Osteocyte (in vitro differentiated cells): ENCODE measurements at places on chromosomes 2 and 18. TPM values are rescaled to one million over a fixed set of nuclear protein-coding genes. Genes with fewer than 3 reads are reported as not detected.

- no peaks in the 10 kb centered on the region for H3K36me3 ChIP-seq
- peaks cover 31% of the 10 kb centered on the region for H3K4me1 ChIP-seq
- DNase-seq = no peak
- H3K27me3 ChIP-seq = no peaks in the 10 kb centered on the region
- no peak overlapping the region for H3K27ac ChIP-seq
Observed at GRCh38 chr2:160144280-160144990, 55.6 kb downstream of the ITGB6 start.

The ETAA1 gene
- total RNA-seq = 16.2 and 17.0 TPM in 2 replicates

The OTOF gene
- not detected in 2 replicates for total RNA-seq

- H3K27me3 ChIP-seq = no peaks in the 10 kb centered on the region
- DNase-seq = no peak
- H3K4me3 ChIP-seq = no peak overlapping the region
- peak overlapping the region; percentile 68 for H3K27ac ChIP-seq
Observed at GRCh38 chr2:239278941-239279365, 121.9 kb downstream of the HDAC4 start.

DNA sequence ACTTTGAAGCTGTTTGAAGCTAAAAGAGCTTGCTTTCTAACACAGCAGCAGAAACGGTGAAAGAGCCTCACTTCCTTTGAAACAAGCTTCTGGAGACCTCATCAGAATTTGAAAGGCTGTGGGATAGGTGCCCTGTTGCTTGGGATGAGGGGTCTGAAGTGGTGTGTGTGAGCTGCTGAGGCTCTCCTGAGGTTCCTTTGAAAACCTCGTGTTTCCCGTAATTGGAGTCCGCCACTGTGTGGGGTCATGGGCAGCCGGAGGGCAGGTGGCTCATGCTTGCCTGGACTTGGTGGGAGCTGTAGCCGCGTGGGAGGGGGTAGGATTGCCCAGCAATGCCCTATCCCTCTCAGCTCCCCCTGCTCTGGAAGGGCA is 34.4 kb downstream of the CABLES1 start:
- peaks cover 21% of the 10 kb centered on the region for H3K4me1 ChIP-seq
- H3K4me3 ChIP-seq = no peak overlapping the region
- no peak for DNase-seq
- no peaks in the 10 kb centered on the region for H3K27me3 ChIP-seq

- no peak overlapping the region for H3K27ac ChIP-seq
- H3K4me3 ChIP-seq = no peak overlapping the region
- H3K4me1 ChIP-seq = peaks cover 32% of the 10 kb centered on the region
- H3K27me3 ChIP-seq = peaks cover 21% of the 10 kb centered on the region
Observed at GRCh38 chr18:45320724-45321123, 294.6 kb upstream of the SLC14A2 start.

DNA sequence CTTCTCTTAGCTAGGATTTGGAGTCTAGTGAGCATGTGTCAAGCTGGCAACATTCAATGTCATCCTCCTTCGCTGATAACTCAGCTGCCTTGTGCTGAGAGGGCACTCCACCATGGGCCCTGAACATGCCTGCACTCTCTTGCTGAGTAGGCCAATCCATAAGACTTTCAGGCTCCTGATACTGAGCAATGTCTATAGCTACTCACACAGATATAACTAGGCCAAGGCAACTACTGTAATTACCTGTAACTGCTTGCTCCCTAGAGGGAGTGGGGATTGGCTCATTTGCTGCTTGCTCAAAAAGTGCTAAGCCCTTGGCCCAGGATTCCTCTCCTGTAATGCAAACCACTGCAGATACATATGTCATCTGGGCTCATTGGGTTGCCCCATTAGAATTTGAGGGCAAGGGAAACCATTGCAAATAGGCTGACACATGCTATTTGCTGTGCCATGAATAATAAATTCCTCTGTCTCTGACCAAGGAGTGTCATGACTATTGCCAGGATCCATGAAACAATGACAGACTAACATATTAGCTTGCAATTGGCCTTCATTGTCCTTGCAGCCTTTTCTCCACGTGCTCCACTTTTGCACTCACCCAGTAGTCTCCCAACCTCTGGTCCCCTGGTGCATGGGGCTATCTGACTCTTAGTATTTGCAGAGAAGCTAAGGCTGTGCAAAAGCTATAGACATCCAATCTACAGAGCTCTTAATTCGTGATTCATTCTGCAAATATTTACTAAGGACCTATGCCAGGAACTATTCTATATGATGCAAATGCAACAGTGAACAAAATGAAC is 36.9 kb upstream of the BMPR2 start:
- peaks cover 19% of the 10 kb centered on the region for H3K4me1 ChIP-seq
- H3K36me3 ChIP-seq = no peaks in the 10 kb centered on the region
- no peak overlapping the region for H3K27ac ChIP-seq
- no peaks in the 10 kb centered on the region for H3K27me3 ChIP-seq
- H3K4me3 ChIP-seq = no peak overlapping the region

DNA sequence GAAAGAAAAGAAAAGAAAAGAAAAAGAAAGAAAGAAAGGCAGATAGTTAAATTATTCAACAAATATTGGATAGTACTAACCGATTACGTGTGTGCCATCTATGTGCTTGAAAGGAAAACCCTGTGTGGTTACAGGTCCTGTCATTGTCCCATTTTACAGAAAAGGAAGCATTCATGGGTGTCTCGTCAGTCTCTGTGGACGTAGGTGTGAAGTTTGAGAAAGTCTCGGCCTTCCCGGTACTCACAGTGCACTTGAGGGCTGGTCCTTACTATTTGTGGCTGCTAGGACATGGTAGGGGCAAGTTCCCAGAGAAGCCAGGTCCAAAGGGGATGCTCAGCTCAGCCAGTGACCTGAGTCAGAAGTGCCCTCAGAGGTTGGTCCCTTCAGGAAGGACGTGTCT is 19.3 kb downstream of the SH3YL1 start:
- peaks cover 58% of the 10 kb centered on the region for H3K36me3 ChIP-seq
- H3K4me3 ChIP-seq = no peak overlapping the region
- no peak for DNase-seq
- H3K4me1 ChIP-seq = peaks cover 7% of the 10 kb centered on the region
- H3K27ac ChIP-seq = no peak overlapping the region

GRCh38 chr2:17593841-17594491 is 53.5 kb downstream of the VSNL1 start:
- H3K27ac ChIP-seq = no peak overlapping the region
- no peak for DNase-seq
- H3K4me1 ChIP-seq = no peaks in the 10 kb centered on the region
- H3K4me3 ChIP-seq = no peak overlapping the region

- H3K36me3 ChIP-seq = no peaks in the 10 kb centered on the region
- no peak overlapping the region for H3K4me3 ChIP-seq
- no peaks in the 10 kb centered on the region for H3K27me3 ChIP-seq
Observed at GRCh38 chr2:224957540-224958461, 84.5 kb downstream of the DOCK10 start.

- DNase-seq = no peak
- no peak overlapping the region for H3K4me3 ChIP-seq
- peaks cover 48% of the 10 kb centered on the region for H3K27me3 ChIP-seq
- no peaks in the 10 kb centered on the region for H3K36me3 ChIP-seq
- H3K4me1 ChIP-seq = peaks cover 18% of the 10 kb centered on the region
Observed at GRCh38 chr2:168913495-168913894, 12.4 kb downstream of the G6PC2 start.

DNA sequence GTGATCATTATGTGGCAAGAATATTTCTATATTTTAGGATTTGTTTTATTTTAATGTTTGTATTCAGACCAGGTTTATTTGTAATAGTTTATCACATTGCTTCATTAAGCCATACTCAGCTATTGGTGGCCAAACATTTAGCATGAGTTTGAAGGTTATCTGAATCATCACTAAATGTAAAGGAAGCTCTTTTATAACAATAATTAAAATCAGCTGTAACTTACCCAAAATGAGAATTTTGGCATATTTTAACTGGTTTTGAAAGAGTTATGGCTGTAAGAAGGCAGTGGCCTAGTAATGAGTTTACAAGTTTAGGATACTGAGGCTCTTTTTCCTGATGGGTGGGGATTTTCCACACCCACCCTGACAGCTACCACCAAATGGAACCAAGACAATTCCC is 177.8 kb downstream of the EN1 start:
- no peak overlapping the region for H3K4me3 ChIP-seq
- H3K4me1 ChIP-seq = peaks cover 23% of the 10 kb centered on the region
- H3K36me3 ChIP-seq = no peaks in the 10 kb centered on the region
- H3K27ac ChIP-seq = peak overlapping the region; percentile 84
